Ecto neural progenitor cell (in vitro differentiated cells): ENCODE measurements at places on chromosomes 6 and 20.

DNA sequence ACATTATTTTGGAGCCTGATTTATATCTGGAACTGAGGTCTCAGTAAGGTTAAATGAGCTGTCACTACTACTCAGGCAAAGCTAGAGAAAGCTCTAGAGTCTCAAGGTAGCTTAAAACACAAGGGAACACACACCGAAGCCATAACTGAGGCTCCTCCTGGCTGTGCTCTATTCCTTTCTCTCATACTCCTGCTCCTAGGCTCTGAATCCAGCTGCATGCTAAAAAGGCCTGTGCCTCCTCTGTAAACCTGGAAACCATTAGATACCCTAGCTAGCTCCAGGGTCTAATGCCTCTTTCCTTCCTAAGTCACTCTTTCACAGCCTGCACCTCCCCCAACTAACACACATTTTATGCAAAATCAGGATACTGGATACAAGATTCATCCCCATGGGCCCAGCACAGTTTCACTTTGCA is 17.1 kb downstream of the RIPOR2 start:
- no peak for DNase-seq

DNA sequence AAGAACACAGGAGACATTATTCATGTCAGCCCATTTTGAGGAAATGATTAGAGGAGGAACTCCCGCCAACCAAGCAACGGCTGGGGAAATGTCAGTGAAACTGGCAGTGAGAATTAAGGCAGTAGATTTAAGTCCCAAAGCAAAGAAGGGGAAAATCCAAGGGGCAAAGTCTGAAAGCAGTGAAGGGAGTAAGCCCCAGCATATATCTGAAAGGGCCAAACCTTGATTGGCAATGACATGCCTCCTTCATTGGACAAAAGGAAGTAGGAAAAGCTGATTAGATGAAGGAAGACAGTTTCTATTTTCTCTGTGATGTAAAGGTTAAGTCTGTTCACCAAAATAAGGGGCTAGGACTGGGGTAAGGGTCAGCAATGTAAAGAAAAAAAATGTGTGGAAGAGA is 190.3 kb downstream of the RNF144B start:
- no peak for DNase-seq

- no peak for DNase-seq
These were observed 324.2 kb upstream of the PREP start for GRCh38 chr6:105726902-105727655.

GRCh38 chr6:10720265-10720959 is 2.5 kb upstream of the TMEM14C start:
- no peak for DNase-seq

DNA sequence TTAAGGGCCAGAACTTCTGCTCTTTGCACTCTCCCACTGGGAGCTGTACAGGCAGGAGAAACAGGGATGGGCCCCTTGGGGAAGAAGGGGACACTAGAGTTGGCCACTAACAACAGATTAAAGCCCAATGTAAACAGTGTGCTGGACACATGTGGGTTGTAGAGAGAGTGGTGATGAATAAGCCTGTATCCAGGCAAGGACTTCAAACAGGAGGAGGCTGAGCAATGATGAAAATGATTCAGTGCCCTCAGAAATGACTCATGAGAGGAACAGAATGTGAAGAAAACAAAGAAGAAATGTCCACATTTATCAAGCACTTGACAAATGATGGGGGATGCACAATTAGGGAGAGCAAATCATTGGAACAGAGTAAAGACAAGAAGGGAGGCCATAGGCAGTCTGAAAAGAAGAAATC is 242.3 kb downstream of the TBX18 start:
- DNase-seq = no peak

DNA sequence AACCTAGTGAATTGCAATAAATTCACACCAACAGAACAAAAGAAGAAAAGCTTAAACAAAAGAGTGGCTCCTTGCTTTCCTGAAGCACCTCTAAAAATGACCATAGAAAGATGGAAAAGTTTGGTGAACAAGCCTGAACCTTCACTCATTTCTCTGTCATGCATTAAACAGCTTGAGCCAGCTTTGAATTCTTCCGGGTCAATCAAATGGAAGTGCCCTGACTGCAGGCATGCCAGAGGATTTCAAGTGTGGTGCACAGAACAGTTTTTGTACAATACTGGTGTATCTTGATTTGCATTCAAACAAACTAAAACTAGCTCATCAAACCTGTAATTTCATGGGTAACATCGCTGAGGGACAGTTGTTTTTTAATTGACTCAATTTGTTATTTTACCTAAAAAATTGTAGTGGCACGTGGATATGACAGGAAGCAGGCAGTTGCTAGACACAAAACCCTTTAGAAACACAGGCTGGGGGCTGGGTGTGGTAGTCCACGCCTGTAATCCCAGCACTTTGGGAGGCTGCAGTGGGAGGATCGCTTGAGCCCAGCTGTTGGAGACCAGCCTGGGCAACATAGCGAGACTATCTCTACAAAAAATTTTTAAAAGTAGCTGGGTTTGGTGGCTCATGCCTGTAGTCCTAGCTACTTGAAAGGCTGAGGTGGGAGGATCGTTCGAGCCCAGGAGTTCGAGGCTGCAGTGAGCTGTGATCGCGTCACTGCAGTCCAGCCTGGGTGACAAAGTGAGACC is 9.1 kb downstream of the CASS4 start:
- no peak for DNase-seq

DNA sequence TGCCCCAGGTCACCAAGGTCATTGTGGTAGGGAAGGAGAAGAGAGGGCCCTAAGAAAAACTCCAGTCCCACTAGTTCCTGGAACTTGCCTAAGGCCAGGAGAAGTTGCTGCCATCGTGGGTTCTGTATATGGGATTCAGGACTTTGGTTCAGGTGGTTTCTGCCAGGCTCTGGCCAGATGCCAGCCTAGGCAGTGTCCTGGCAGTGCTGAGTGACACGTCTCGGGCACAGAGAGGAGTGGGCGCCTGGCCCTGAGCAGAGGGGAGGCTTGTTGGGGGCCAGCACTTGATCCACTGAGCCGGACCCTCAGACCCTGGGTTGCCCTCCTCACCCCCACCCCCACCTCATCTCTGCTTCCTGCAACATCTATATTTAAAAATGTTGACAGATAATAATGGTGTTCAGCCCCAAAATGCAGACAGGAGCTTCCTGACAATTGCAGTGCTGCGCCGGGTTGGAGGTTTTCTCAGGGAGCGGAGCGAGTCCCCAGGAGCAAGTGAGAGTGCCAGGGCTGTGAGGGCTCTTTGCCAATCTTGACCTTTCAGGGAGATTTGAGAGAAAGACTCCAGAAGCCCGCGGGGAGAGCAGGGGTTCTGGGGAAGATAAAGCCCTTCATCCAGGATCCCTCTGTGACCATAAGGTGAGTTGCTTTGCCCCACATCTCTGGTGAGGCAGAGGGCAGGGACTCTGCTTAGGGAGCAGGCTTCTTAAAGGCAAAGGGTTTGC is 71.9 kb downstream of the PHACTR3 start:
- DNase-seq = peak; percentile 40

DNA sequence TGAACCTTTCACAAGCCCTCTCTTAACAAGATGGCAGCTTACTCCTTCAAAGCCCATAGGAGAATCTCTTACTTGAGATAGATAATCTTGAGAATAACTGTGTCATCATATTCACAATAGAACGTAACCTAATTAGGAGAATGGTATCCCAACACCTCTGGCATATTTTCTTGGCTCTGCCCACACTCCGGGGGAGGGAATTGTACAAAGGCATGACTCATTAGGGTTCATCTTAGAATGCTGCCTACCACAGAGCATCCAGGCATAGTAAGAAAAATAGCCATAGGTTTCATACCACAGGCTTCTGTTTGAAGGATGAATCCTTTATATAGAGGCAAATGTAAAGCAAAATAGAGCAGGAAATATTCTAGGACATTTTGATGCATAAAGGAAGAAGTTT is 1100.6 kb upstream of the CITED2 start:
- no peak for DNase-seq

GRCh38 chr20:40326784-40327183 is 362.3 kb downstream of the MAFB start:
- DNase-seq = no peak

- peak; percentile 57 for DNase-seq
These were observed 4.4 kb downstream of the HLA-E start for GRCh38 chr6:30493643-30494250.

- DNase-seq = no peak
These were observed 2.1 kb downstream of the SGK2 start for GRCh38 chr20:43560974-43561373.

DNA sequence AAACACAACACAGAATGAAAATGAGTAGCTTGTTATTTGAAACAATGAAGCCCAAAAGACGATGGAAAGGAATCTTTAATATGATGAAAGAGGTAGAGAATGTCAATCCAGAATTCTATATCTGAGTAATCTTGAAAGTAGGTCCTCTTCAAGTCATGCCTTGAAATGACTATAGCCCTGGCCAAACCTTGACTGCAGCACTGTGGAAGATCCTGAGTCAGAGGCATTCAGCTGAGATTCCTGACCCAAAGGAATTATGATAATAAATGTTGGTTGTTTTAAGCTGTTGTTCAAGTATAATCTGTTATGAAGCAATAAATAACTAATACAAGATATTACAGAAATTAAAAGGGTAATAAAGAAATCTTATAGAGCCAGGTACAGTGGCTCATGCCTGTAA is 64.8 kb downstream of the IBTK start:
- DNase-seq = no peak

DNA sequence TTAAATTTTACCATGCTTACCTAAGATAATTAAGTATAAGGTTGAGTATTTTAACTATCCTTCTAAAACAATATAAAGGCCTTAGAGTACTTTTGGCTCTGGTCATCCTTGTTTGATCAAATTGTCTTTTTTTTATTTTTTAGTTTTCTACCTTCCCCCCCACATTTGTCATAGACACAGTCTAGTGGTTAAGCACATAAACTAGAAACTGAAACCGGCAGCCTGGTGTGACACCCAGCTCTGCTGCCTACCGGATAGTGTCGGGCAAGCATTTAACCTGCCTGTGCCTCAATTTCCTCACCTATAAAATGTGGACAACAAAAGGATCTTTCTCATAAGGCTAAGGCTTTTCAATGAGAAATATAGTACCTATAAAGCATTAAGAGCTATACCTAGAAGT is 21.6 kb upstream of the TULP4 start:
- DNase-seq = no peak

DNA sequence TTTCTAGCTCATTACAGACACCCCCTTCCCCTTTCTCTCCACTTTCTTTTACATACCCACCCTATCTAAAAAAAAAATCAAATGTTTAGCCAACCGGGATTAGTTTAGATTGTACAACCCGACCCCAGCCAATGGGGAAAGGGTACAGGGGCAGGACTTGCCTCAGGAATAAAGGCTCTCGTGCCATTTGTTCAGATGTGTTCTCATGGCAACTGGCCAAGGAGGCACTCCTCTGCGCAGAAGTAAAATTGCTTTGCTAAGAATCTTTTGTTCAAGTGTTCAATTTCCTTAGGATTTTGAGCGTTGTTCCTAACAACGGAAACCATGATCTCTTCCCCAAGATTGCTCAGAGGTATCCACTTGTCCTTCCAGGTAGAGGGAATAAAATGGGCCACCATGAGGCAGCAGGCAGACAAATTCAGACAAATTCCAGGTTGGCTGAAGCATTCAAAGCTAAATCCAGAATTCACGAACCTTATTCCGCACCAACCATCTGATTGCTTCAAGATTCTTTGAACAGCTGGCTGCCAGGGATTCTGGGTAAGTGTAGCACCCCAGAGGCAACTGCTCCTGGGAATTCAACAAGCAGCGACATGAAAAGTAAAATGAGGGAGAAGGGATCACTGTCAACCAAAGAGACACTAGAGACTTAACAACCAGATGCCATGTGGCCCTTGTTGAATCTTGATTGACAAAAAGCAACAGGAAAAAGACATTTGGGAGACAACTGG is 431.8 kb downstream of the PREX1 start:
- no peak for DNase-seq

DNA sequence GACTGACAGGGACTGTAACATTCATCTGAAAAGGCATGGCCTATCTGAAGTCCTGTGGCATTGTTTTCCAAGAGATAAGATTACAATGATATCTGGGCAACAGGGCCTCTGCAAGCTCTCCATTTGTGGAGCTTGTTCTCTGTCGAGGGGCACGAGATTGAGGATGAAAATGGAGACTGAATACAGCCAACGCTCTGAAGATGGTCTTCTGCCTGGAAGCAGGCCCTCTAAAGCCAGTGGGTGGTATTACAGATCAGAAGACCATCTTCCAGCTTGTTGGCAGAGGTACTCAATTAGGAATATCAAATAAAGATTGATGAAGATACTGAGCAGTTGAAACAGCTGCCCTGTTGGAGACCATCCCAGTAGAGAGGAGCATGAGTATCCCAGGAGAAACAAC is 288.2 kb downstream of the CENPW start:
- no peak for DNase-seq

DNA sequence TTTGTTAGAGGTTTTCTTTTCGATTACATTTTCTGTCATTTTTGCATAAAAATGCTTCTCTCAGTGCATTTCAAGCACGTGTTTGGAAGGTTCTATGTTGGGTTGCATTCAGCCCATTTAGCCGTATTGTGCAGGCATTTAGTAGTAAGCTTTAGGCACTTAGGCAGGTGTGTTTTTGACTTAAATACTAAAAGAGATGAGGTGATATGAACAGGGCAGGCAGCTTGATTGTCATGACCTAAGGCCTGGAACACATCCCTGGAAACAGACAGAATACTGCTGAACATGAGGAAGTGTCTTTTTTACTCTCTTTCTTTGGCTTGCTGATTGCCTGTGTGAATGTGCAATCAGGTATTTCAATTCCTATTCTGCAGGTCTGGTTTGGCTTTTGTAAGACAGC is 610.5 kb upstream of the MAN1A1 start:
- no peak for DNase-seq

- no peak for DNase-seq
These were observed 41.2 kb upstream of the NHSL1 start for GRCh38 chr6:138540468-138540867.

GRCh38 chr6:121856296-121856695 is 420.9 kb downstream of the GJA1 start:
- DNase-seq = no peak

GRCh38 chr6:134753001-134753400 is 196.9 kb downstream of the ALDH8A1 start:
- no peak for DNase-seq

GRCh38 chr6:111410371-111410770 is 72.6 kb downstream of the REV3L start:
- DNase-seq = no peak

- no peak for DNase-seq
These were observed 96.2 kb downstream of the SESN1 start for GRCh38 chr6:108998485-108998884.
